Astrocyte of the hippocampus (primary cell): ENCODE measurements at places on chromosomes 3 and 15.

DNA sequence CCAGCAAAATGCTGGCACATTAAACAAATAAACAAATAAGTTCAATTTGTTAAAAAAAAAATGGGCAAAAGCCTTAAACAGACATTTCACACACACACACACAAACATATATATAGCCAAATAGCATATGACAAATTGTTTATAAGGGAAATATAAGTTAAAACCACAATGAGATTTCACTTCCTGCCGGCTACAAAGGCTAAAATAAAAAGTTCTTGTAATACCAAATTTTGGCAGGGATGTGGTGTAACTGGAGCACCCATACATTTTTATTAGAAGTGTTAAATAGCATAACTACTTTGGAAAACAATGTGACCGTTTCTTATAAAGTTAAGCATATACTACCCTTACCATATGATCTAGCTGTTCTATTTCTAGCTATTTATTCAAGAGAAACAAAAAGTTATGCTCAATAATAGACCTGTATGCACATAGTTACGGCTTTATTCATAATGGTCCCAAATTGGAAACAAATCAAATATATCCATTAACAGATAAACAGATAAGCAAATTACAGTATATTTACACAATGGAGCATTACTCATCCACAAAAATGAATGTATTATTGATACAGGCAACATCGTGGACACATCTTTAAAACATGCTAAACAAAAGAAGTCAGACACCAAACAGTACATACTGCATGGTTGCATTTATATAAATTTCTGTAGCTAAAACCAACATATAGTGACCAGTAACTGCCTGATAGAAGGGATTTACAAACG is 93.9 kb downstream of the EOMES start:
- no peak for DNase-seq

- no peak for DNase-seq
Measured at GRCh38 chr15:91992945-91993344, 139.4 kb downstream of the SLCO3A1 start.

DNA sequence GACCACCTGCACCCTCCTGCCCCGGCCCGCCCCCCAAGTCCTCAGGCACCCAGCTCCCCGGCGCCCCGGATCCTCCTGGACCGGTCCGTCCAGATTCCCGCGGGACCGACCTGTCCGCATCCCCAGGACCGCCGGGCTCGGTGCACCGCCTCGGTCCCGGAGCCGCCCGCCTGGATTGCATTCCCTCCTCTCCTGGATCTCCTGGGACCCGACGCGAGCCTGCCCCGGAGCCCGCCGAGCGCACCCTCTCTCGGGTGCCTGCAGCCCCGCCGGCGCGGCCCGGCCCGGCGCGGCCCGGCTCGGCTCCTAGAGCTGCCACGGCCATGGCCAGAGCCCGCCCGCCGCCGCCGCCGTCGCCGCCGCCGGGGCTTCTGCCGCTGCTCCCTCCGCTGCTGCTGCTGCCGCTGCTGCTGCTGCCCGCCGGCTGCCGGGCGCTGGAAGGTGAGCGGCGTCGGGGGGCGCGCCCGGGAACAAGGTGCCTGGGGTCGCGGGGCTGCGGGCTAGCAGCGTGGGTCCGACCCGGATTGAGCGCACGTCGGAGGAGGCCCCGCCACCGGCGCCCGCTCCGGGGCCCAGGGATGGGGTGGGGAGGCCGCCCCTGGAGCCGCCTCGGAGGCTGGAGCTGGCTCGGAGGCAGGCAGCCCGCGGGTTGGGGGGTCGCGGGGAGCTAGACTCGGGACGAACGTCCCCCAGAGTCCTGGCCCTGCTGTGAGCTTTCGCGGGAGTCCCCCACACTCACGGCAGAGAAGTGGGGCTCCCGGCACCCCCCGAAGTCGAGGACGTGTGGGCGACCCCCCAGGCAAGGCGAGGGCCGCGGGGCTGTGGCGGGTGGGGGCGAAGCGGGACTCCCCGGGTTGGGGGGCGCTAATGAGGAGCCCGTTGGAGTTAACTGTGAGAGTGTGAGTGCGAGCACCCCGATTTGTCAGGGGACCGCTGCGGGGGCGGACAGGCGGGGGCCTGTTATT is 610 bp downstream of the EPHB3 start:
- peak; percentile 67 for DNase-seq

- DNase-seq = peak; percentile 42
Measured at GRCh38 chr15:62566248-62566647, 401.2 kb upstream of the C2CD4B start.

- no peak for DNase-seq
Measured at GRCh38 chr3:191139736-191140135, 59.3 kb upstream of the OSTN start.

- DNase-seq = peak; percentile 90
Measured at GRCh38 chr3:157130467-157131251, 29.3 kb downstream of the CCNL1 start.

DNA sequence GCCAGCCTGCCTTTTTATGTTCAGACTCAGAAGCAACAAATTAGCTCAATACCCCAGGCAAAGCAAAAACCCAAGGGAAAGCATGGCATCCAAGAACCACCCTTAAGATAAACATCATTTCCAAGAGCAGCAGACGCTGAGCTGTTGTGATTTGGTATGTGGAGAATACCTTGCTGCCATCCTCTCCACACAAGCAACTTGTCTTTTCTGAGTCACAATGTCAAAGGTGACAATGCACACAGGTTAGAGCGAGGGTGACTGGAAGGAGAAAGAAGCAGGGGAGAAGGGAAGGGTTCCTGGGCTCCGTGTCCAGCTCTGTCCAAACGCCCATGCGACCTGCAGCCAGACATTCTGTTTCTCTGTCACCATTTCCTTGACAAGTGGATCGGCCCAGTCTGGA is 6.0 kb downstream of the PCSK6 start:
- no peak for DNase-seq
